Coronary artery (tissue), 2 donors: ENCODE measurements at places on chromosomes 5 and 9.
A peak's percentile ranks its signal among the peaks of the same experiment; 100 is the strongest.

GRCh38 chr5:95864456-95864855, 41.9 kb upstream of the GLRX start:
- no peak for DNase-seq

- DNase-seq = no peak
Measured at GRCh38 chr9:114364134-114365041, 23.4 kb downstream of the AKNA start.

DNA sequence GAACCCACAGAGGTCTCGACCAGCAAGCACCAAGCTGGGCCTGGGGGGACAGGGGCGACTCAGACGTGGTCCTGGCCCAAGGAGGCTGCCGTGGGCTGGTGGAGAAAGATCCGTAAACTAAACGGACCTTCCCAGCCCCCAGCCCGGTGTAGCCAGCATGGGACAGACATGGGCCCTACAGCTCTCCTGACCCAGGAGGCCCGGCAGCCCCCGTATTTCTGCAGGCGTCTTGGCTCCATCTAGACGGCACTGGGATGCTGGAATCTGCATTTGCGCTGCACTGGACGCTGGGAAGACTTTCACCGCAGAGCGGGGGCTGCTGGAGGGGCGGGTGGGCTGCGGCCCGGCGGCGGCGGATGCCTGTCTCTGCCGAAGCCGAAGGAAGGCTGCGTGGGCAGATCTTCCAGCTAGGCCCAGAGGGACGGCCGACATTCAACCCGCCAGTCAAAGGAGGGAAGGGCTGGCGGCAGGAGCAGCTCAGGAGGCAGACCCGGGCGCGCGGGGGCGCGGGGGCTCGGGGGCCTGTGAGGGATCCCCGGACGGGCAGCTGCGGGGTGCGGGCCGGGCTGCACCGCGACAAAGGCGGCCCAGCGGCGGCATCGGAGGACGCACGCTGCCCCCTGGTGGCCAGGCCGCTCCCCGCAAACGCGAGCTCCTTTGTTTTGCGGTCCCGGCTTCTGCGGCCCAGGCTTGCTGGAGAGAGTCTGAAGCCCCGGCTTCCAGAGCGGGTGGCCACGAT, 266.2 kb downstream of the NSG2 start:
- DNase-seq = peak; percentile 77

DNA sequence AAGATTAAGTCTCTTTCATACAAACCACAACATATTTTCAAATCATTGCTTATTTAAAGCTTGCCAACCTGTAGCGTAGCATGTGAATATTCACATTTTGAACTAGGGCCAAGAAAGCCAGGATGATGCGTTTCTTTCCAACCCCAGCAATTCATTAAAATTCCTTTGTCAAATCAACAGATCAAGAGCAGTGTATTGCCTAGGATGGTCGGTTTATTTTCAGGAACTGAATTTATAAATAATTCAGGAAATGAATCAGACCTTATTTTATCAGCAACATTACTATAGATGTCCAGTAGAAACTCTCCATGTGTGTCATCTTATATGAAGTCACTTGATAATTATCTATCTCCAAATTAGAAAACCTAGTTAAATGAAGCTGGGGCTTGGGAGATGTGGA, 13.2 kb upstream of the AUH start:
- DNase-seq = no peak

GRCh38 chr9:113526841-113527240, 63.3 kb downstream of the RGS3 start:
- no peak for DNase-seq

DNA sequence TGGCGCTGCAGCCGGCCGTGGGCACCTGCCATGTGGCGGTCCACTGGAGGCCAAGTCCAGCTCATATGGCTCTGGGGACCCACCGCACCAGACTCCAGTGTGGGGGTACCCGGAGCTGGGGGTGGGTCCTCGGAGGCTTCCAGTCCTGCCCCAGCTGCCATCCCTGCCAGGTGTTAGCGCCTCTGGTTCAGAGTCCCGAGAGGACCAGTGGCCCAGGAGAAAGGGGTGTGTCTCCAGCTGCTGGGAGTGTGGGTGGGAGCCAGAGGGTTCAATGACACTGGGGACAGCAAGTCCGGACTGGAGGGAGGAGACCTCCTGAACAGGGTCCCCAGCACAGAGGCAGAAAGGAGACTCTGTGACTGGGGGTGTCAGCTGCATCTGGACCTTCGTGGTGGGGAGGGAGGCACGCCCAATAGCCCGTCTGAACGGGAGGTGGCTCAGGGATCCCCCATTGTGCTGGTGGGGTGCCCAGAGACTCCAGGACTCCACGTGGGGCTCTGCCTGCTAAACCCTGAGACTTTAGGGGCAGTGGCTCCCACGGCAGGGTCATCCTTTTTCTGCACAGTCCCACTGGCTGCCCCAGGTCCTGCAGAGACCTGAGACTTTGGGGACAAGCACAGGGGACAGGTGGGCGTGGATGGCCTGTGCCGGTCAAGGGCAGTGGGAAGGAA, 2.4 kb upstream of the AHRR start:
- DNase-seq = no peak

- DNase-seq = no peak
Measured at GRCh38 chr5:36607838-36608783, 1.7 kb downstream of the SLC1A3 start.

DNA sequence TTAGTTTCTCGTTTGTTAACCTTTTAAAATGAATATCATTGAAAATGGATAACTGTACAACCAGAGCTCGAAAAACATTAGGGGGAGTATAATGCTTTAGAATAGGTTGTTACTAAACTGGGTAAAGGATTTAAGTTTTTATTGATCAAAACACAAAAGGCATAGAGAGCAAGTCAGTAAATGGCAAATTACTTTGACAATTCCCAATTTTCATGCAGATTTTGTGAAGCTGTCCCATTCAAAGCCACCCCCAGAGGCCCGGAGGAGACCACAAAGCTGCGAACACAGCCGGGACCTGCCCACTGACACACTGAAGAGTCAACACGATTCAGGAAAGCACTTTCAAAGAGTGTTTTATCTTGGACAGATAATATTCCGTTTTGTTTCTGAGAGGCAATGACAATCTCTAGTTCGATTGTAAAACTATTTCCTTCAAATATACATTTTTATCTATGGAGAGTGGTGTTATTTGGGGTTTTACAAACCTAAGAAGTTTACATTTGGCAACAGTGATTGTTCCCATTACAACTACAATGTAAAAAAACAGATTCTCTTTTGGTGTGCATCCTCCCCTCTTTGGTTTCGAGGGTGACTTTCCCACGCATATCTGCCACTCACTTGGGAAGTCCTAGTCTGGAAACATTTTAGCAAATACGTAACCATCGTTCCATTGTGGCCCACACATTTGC, 182.6 kb upstream of the TBCA start:
- no peak for DNase-seq

GRCh38 chr5:144691936-144692335, 521.3 kb downstream of the KCTD16 start:
- DNase-seq = no peak

DNA sequence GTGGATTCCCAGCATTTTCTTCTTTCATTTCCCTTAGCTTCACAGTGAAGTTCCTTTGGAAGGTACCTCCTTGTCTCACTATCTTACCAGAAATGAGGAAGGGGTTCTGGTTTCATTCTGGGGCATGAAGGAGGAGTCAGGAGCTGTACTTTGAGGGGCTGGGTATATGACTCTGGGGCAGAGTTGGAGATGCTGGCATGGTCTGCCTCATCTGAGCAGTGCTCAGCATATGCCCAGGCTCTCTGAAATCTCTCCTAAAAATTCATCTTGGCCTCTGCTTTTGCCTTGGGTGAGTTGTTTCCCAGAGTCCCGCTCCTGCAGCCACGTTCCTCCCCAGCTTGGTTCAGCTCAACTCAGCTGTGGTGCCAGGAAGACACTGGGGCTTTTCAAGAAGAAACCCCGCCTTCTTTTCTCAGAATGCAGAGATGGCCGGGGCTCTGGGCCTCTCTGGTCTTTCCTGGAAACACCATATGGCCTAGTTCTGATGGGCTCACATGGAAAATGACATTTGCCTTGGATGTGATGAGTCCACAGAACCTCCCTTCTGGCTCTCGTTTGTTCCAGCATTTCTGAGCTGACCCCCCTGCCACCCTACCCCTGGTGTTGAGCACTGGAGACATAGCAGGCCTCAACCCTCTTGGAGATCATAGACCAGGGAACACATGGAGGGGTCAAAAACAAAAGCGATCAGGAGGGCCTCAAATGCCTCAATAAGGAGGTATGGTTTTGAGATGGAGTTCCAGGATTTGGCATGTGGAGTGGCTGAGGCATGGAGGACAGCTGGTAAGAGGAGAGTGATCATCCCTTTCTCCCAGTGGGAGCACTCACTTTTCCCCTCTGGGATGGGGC, 12.0 kb upstream of the TGFBR1 start:
- DNase-seq = no peak

- DNase-seq = no peak
Measured at GRCh38 chr9:4678679-4679267, 596 bp upstream of the CDC37L1 start.

DNA sequence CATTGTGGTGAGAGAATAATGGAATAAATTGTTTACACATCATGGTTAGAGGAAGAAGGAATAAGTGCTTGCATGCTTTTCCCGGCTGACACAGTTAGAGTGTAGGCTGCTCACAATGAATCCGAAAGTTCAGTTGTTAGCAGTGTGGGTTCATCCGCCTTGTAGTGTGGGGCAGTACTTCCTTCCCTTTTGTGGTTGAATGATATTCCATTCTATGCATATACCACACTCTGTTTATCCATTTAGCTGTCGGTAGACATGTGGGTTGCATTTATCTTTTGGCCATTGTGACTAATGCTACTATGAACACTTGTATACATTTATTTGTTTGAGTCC, 84.0 kb downstream of the COL5A1 start:
- DNase-seq = no peak

GRCh38 chr5:117143406-117143805, 568.8 kb upstream of the SEMA6A start:
- DNase-seq = no peak

GRCh38 chr5:17477573-17478265, 20.3 kb upstream of the TAF11L2 start:
- DNase-seq = no peak

DNA sequence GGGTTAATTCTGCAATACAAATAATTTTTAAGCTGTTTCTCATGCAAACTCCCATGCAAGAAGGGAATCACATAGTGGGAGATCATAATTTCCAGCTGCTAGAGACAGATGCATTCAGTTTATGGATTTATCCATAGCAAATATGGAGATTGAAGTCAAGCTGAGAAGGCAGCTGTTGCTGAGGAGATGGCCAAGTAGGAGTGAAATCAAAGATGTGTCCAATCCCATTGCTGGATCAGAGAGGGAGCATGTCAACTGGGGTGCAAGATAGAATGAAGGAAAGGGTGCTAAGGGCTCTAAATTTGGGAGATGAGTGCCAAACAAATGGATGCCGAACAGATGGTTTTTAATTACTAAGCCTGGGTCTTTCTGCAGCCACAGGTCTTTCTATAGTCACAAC, 504.5 kb downstream of the NFIB start:
- DNase-seq = no peak

GRCh38 chr5:131783357-131783756, 13.5 kb downstream of the FNIP1 start:
- DNase-seq = no peak

DNA sequence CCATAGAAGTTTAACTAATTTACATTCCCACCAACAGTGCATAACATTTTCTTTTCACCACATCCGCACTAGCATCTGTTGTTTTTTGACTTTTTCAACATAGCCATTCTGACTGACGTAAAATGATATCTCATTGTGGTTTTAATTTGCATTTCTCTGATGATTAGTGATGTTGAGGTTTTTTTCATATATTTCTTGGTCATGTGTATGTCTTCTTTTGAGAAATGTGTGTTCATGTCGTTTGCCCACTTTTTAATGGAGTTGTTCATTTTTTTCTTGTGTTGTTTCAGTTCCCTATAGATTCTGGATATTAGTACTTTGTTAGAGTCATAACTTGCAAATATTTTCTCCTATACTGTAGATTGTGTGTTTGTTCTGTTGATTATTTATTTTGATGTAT, 163.4 kb downstream of the FER start:
- no peak for DNase-seq

DNA sequence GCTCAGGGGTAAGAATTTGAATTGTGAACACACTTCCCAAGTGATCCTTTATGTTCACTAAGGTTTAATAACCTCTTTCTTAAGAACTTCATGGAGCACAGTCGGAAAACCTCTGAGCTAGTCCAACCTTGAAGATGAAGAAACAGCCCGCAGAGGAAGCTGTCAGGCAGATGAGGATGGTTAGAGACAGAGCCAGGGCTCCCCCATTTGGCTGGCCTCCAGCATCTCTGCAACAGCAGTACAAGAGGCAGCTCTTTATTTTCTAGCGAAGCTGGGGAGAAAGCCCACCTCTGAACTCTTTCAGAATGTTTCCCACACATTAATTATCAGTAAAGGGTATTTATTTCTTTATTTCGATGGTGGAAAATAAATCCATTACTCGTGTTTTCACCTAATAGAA, 350.8 kb downstream of the DMRT2 start:
- no peak for DNase-seq

DNA sequence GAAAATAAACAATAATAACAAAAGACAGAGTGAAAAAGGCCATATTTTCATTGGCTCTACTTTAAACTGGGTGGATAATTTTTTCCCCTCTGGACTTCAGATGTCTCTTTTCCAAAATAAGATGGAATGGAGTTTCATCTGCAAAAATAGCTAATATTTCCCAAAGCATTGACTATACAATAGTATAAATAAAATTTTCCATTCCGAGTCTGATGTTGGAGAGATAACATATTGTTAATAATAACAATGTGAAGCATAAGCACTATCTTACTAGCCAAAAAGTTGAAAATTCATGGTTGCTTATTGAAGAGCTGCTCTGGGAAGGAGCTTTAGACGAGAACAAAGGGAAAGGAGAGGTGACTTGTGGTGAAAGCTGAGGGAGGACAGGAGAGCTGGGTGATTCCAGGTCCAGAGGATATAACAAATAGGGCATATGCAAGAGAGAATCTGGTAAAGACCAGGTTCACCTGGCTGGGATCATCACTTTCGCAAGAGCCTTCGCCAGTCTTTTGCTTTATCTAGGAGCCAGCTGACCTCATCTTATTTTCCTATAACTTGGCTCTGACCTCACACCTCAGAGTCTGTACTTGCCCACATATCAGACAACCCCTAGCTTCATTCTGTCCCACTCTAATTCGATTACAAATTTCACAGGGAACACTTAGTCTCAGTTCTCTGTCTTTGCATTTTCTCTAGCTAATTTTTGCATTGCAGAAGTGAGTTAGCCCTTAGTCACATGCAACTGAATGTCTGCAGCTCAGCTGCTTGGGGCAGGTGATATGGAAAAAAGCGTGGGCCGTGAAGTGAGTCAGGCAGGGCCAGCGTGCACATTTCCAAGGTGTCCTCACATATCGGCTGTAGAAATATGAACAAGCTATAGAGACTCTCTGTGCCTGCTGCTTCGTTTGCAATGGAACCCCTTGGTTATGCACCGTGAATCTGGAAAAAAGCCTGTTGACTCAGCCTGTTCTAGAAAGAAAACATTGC, 7.6 kb upstream of the ZNF474 start:
- DNase-seq = no peak
